AG04449 (cell line): ENCODE measurements at places on chromosomes 6 and 20.

DNA sequence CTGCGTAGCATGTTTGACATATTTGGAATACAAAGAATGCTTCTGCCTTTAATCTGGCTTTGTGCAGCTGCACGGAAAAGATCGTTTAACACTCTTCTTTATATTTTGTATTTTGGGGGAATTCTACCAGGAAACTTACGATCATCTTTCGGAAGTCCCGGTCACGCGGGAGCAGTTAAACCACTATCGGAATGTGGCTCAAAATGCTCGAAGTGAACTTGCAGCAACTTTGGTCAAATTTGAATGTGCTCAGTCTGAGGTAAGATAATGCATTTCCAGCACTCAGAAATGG, 42.3 kb downstream of the CCDC170 start:
- DNase-seq = no peak

DNA sequence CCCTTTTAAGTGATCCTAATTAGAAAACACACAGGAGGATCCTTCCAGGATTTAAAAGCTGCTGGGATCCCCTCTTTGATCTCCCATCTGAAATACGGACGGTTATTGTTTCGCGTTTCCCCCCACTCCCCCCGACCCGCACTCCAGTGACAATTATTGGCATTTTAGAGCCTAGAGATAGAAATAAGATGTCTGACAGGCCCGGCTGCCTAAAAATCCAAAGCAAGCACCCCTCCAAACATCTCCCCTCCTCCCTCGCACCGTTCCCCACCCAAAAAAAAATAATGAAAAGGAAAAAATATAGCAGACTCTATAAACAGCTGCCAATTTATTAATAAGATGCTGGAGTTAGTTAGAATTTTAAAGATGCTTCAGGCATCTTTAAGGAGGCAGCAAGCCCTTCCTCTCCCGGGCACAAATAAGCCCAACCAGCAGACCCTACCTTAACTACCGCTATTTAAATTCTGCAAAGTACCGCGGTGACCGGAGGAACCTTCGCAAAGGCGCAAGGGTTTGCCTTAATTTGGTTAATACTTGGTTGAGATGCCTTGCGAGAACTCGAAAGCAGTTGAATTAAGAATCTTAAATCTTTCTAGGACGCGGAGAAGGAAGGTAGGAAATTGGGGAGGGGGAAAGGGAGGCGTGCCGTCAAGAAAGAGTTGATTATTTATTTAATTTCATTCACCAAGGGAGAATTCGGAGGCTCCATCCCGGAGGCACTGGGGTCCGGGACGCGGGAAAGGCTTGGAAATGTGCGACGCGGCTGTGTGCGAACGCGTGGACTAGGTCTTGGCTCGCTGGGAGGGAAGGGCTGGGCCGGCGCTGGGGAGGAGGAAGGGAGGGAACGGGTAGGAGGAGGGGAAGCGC, 1.5 kb upstream of the ISM1 start:
- DNase-seq = no peak

DNA sequence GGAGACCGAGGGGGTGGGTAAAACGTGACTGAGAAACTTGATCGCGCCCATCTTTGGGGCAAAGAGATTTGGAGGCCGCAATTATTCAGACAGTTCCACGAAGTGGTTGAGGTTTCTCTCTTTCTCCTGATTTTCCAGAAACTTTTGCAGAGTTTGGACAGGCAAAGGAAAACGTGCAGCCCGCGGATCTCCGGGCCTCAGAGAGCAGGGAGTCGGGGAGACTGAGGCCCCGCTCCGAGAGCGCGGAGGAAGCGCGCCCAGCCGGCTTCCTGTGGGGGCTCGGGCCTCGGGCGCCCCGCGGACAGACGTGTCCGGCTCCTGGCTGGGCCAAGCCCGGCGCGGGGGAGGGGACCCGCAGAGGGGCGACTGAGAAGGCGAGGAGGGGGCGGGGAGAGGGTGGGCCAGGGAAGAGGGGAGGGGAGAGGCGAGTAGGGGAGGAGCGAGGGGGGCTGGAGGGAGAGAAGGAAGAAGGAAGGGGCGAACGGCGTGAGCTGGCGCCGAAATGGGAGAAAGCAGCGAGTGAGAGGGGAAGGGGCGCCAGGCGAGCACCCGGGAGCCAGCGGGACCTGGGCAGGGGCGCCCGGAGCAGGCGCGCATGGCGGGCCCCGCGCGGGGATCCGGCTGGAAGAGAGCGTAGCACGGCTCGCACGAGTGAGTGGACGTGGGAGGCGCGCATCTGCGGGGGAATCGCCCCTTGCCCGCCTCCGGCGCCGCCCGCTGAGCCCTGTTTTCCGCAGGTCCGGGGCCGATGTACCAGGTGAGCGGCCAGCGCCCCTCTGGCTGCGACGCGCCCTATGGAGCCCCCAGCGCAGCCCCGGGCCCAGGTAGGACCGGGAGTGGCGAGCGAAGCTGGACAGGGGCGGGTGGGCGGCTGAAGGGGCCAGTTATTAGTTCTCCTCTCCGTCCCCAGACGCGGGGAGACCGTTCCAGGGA, at the start of gene MDFI:
TSS of gene MDFI (plus strand) at position 467 of the 933 bp plus-strand sequence. CDS start at position 749, 282 bp downstream.
- no peak for DNase-seq

DNA sequence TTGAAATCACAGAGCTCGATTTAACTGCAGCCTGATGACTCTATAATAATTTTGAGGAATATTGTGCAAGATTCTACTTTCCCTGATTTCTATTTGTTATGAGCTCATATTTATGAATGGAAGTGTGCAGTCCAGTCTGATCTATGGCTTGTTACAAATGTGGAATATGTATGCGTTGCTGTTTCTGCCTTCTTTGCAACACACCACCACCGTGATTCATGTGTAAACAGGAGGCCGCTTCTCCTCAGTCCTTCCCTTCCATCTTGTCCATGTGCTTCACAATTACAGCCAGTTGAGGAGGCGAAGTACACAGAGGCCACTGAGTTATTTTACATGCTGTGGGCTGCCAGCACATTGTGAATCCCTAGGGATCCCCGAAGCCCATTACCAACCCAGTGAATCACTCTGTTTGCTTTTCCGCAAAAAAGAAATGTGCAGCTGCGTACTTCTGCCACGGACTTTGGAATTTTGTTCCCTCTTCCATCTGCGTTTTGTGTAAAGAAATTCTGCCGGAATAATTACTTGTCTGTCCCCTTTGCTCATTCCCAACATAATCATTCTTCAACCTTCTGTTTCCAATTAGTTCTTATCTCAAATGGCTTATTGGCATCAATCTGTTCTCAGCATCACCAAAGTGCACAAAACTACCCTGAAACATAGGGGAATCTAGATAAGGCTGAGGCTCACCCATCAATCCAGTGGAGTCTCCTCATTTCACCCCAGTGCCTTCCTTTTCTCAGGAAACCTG, 551.6 kb upstream of the CITED2 start:
- DNase-seq = peak; percentile 77

DNA sequence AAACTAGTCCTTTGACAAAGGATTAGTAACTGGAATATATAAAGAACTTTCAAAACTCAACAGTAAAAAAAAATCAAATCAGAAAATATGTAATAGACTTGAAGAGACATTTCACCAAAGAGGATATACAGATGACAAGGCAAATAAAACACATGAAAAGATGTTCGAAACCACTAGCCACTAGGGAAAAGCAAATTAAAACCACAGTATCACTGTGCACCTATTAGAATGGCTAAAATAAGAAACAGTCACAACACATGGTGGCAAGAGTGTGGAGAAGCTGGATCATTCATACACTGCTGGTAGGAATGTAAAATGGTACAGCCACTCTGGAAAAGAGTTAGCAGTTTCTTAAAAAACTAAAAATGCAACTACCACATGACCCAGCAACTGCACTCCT, 14.9 kb downstream of the ZBTB2 start:
- no peak for DNase-seq

- DNase-seq = no peak
These were observed 368.5 kb downstream of the HTR1B start for GRCh38 chr6:77094821-77095220.

DNA sequence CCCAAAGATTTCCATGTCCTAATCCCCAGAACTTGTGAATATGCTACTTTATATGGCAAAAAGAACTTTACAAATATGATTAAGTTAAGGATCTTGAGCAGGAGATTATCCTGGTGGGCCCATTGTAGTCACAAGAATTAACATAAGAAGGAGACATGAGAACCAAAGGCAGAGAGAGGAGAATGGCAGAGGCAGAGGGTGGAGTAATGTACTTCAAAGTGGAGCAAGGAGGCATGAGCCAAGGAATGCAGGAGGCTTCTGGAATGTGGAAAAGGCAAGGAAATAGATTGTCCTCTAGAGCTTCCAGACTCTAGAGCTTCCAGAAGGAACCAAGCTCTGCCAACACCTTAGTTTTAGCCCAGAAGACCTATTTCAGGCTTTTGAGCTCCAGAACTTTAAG, 147.4 kb downstream of the MOXD1 start:
- no peak for DNase-seq

GRCh38 chr20:19565736-19566135, 192.3 kb upstream of the RIN2 start:
- no peak for DNase-seq

GRCh38 chr20:57819691-57820380, 110.0 kb upstream of the PMEPA1 start:
- DNase-seq = no peak

GRCh38 chr6:40894962-40895799, 143.8 kb downstream of the UNC5CL start:
- no peak for DNase-seq

DNA sequence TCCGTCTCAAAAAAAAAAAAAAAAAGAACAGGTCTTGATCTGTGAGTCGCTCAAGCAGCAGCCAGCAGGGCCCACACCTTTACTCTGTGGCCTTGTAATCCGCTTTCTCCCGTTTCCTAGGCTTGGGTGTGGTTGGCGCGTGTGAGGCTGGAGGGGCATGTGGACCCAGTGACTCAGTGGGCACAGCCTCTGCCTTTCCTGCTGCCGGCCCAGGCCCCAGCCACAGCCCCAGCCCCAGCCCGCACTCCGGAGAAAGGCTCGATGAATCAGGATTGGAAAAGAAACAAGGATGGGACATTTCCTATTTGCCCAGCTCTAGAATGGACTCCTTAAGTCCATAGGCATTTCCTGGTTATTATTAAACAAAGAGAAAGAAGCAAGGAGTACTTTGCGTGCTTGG, 4.3 kb downstream of the BHLHE23 start:
- DNase-seq = no peak

DNA sequence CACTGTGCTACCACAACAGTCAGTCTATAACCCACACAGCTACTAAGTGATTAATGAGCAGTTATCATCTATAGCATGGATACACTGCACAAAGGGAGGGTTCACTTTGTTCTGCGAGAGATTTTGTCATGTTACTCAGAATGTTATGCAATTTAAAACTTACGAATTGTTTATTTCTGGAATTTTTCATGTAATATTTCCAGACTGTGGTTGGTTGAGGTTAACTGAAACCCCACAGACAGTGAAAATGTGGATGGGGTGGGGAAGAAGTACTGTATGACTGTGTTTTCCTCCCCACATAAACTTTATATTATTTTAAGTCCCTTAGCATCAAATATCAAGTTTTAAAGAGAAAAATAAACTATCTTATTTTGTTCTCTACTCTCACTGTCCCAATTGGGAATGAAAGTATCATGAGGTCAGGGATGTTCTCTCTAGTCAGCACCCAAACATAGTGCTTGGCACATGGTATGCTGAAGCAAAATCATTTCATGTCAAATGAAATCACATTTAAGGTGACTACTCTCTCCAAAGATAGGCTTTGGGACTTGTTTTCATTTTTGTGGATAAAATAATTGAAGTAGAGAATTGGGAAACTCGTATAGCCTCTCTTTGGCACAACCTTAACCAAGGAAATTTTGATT, 25.4 kb downstream of the DOP1A start:
- no peak for DNase-seq

- DNase-seq = no peak
These were observed 11.7 kb upstream of the PHIP start for GRCh38 chr6:79089552-79090404.

GRCh38 chr20:3916364-3916763, 27.2 kb downstream of the PANK2 start:
- DNase-seq = no peak

GRCh38 chr6:20565342-20565741, 31.1 kb downstream of the CDKAL1 start:
- DNase-seq = no peak

DNA sequence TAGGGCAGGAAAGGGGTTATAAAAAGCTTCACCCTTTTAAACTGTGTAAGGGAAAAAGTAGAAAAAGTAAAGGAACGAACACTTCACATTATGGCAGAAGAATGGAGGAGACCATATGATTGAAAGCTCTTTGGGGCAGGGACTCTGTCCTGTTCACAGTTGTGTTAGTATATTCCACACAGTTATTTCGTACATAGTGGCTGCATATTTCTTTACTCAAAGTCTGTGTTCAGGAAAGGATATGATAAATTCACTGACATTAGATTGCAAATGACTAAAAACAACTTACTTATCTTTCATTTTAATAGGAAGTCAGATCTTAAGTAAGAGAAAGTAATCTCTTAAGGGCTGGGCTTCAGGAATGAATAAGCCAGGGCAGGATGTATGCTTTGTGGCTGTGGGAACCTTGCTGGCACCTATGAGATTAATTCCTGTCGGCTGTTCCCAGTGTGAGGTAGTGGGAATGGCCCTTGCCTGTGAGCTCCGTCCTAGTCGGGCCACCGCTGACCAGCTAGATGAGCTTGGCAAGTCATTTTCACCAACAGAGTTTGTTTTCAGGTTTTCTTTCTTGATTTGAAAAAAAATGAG, 11.2 kb downstream of the PPP1R14C start:
- no peak for DNase-seq

GRCh38 chr6:18978337-18979128, 591.4 kb downstream of the RNF144B start:
- no peak for DNase-seq

- no peak for DNase-seq
These were observed 35.4 kb downstream of the MAN1A1 start for GRCh38 chr6:119313937-119314884.

DNA sequence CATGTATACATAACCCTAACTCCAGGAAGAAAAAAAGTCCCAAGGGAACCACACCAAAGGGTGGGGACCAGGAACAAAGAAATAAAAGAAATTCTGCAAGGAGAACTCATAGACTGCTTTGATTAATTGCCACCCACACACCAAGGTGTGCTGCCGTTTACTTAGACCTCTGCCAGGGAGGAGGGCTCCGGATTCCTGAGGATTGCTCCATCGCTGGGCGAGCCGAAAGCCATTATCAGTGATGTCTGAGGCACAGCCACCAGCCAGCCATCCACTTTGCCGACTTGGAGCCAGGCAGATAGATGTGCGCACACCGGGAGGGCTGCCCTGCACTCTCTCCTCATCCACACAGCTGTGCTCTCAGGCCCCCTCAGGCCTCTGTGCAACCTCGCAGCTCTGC, 272.7 kb upstream of the FOXQ1 start:
- DNase-seq = no peak

- DNase-seq = no peak
These were observed 602.9 kb upstream of the ARID1B start for GRCh38 chr6:156174031-156174890.
